BE2C (cell line): ENCODE measurements at places on chromosomes 5 and 9.

DNA sequence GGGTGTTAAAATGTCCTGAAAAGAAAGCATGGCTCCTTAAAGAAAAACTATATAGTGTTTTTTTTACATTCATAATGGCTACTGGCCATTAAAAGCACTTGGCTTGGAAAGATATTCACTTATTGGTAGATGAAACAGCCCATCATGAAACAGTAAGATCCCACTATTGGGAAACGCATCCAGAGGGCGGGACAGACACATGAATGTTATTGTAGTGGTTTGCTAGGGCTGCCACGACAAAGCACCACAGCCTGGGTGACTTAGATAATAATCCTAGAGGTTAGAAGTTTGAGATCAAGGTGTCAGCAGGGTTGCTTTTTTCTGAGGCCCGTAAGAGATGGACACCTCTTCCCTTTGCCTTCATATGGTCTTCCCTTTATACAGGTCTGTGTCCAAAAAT, 139.4 kb upstream of the ANKH start:
- DNase-seq, result no peak

- no peak for DNase-seq
Observed at GRCh38 chr5:121737120-121737519, 114.6 kb upstream of the FTMT start.

GRCh38 chr5:167244583-167244982, 1046.9 kb upstream of the WWC1 start:
- DNase-seq, result no peak

- DNase-seq, result no peak
Observed at GRCh38 chr9:12640016-12640587, 53.1 kb upstream of the TYRP1 start.

DNA sequence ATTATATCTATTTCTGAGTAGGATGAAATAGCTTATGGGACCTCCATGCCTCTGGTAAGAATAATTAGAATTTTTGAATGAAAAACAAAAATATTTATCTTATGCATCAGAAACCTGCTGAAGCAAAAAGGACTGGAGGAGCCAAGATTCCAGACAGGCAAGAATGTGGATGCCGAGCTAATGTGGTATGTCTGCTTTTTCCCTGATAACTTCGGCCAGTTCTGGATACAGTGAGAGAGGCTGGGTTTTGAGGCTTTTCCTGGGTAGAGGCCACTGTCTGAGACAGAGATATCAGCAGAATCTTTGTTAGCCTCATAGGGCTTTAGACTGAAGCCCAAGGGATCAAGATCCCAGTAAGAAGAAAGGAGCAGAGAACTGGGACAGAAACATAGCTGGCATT, 5.2 kb upstream of the CTNND2 start:
- DNase-seq, result no peak

DNA sequence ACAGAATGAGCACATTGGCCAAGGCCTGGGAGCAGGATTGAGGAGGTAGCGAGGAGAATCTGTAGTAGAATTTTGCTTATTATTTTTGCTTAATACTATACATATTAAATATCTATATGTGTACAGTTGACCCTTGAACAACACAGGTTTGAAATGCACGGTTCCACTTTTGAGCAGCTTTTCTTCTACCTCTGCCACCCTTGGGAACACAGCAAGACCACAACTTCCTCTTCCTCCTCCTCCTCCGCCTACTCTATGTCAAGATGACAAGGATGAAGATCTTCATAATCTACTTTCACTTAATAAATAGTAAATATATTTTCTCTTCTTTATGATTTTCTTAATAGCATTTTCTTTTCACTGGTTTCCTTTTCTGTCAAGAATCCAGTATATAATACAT, 541.4 kb downstream of the KCTD16 start:
- no peak for DNase-seq

DNA sequence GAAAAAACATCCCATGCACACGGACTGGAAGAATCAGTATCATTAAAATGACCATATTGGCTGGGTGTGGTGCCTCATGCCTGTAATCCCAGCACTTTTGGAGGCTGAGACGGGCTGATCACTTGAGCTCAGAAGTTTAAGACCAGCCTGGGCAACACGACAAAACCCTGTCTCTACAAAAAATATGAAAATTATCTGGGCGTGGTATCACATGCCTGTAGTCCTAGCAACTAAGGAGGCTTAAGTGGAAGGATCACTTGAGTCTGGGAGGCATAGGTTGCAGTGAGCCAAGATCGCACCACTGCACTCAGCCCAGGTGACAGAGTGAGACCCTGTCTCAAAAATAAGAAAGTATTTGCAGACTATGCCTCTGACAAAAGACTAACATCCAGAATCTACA, 68.4 kb downstream of the TTC39B start:
- no peak for DNase-seq

DNA sequence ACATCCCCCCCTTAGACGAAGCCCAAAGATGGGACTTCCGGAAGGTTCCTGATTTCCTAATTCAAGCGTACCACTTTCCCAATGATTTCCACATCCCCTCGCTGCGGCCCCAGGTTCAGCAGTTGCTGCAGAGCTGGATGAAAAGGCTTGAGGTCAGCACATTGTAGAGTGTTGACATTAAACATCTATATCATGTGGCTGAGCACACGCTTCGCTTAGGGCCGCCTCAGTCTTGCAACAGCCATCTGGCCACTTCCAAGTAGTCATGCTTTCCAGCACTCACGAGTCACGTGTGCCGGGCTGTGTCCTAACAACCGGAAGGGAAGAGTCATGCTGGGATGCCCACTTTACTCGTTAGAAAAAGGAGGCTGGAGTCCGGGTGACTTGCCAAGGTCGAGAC, 340.6 kb upstream of the IRX4 start:
- no peak for DNase-seq

DNA sequence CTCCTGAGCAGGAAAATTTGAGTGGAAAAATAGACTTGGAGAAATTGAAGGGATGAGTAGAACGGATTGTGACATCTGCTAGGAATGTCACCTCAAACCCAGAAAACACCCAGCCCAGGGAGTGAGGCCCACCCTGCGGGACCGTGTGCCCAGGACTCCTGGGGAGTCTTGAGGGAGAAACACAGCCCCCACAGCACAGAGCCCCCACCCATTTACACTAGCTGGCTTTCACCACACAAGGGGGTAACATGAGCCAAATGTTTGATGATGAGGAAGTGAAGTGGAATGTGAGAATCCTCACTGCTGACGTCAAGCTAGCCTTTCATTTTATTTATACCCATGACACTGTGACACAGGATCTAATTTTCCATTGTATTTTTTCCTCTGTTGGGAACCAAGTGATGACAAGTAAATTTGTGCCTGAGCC, 42.8 kb upstream of the PDE8B start:
- DNase-seq, result no peak

GRCh38 chr5:115460472-115460871, 84.1 kb downstream of the FEM1C start:
- no peak for DNase-seq

DNA sequence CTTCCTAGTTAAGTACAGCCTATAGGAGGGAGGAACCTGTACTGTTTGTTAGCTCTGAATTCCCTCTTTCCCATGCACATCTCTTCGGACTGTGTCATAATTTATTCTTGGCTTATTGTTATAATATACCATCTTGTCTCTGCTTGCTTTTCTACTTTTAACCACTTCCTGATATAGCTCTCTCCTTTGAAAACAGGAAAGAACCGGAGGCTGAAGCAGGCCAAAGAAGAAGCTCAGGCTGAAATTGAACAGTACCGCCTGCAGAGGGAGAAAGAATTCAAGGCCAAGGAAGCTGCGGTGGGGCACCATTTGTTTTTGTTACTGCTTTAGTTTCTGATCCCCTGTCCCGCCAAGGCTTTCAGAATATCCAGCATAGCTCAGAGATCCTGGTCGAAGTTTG, 4.8 kb downstream of the ATP6V1G1 start:
- no peak for DNase-seq

DNA sequence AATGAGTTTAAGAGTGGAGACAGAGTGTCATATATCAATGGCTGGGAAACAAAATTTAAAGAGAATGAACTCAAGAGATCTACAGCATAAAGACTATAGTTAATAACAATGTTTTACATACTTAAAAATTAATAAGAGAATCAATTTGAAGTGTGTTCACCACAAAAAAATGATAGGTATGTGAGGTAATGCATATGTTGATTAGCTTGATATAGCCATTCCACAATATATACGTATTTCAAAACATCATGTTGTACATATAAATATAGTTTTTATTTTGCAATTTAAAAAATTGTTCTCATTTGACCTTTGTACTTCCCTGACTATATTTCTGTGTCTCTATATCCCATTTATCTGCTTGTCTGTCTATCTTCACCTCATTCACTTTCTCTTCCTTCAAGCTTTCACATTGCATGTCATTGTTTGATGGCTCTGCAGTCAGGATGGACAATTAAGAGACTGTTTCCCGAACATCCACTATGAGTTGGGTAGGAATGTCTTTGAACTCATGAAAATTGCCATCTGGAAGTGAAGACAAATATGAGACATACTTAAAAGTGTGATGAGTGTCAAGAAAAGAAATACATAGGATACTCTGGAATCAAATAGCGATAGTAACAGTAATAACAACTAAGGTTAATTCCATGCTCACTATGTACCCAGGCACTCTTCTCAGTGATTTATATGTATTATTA, 359.9 kb upstream of the ACTBL2 start:
- no peak for DNase-seq

DNA sequence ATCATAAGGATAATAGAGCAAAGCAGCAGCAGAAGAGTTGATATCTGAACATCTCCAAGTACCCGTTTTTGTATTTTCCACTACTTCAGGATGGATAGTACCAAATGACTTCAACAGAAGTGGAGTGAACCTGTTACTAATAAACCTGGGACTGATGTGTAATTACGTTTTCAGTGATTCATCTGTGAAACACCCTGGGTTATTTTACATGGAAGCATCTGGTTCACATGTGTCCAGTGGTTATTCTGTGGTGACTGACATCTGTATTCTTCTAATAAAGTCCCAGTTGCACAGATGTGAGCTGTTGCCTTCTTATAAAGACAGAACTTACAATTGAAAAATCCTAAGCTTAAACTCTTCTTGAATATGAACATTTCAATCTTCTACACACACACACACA, 139.7 kb upstream of the VCAN start:
- DNase-seq, result no peak

DNA sequence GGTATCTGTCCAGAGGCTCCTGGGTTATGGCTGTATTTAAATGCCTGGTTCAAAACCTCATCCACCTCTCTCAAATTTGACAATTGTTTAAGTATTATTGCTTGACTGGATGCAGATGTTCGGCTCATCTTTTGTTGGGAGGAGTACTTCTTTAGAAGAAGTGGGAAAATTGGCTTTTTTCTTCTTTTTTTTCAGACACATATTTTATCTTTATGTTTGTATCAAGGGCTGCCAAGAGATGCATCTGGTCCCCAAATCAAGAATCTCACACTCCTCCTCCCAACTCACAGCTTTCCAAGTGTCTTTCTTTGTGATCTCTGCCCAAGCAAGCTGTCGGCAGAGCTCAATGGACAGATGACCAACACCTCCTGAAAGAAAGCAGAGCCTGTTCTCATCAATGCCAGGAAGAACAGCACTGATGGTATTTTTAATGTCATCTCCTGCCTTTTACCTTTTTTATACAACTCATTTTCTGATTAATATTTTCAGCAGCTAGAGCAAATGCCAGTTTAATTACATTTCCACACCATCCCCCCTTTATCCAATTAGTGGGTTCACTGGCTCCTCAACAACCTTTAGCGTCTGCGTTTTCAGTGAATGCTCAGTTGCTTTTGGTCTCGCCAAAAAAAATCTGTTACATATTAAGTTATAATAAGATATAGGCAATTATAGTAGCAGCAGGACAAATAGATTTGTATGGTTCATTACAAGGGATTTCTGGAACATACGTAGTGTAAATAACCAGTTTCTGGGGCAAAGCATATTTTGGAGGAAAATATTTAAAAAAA, 110.3 kb upstream of the SLIT3 start:
- DNase-seq, result no peak

DNA sequence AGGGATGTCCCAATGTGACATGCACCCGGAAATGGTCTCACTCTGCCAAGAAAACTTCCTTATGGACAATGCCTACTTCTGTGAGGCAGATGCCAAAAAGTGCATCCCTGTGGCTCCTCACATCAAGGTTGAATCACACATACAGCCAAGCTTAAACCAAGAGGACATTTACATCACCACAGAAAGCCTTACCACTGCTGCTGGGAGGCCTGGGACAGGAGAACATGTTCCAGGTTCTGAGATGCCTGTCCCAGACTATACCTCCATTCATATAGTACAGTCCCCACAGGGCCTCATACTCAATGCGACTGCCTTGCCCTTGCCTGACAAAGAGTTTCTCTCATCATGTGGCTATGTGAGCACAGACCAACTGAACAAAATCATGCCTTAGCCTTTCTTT, 37.6 kb upstream of the CCDC152 start:
- DNase-seq, result no peak

GRCh38 chr5:37214550-37214949, 34.6 kb downstream of the CPLANE1 start:
- DNase-seq, result no peak

DNA sequence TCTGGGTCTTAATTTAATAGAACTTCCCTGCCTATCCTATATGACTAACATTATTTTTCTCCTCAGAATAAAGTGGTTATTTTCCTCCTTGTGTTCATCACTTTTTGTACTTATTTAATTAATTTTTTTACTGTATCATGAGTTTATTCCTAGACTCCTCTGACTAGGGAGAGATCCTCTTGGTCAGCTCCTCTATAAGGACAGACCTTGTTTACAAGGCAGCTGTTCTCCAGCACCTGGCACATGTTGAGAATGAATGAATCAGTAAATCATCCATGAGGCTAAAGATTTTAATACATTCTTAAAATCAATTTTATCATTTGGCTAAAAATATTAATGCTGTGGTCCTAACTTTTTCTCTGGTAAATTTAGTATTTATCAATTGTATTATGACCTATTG, 139.8 kb downstream of the NUDT12 start:
- no peak for DNase-seq

GRCh38 chr5:43609752-43610151, 6.8 kb downstream of the NNT start:
- no peak for DNase-seq

DNA sequence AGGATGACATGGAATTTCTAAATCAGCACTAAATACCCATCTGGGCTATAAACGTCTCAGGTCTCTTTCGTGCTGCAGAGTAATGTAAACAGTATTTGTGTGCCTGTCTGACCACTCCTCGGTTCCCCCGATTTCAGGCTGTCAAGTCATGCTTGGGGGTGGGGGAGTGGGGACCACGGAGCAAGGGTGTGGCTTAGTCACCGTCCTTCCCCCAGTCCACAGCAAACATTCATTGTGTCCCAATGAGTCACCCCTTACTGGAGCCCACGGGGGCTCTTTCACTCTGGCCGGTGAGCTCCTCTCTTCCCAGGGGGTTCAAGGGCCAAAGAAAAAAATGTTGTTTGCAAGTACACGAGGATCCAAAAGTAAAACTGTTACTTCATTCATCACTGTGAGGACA, 72.4 kb upstream of the ICE1 start:
- DNase-seq, result no peak
